SW 1271 (cell line): ENCODE measurements at places on chromosomes 11 and 22.

GRCh38 chr22:25352294-25352680 is 132.8 kb downstream of the CRYBB2 start:
- no peak for DNase-seq

DNA sequence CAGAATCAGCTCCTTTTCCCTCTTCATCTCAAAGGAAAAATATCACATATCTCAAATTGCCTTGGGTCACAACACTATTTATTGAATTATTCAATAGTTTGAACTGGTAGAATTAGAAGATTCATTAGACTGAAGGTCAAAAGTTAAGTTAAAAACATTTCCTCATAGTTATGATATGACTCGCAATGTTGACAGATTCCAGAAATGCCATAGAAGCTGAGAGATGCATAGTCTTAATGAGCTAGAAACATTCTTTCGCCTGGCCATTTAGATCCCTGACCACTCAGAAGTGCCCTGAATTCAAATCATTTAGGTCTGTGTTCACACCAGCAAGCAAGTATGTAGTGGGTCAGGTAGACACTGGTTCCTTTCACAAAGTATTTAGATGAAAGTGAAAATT is 44.4 kb downstream of the FAT3 start:
- no peak for DNase-seq

- peak; percentile 63 for DNase-seq
Observed at GRCh38 chr11:17384002-17384511, 4.4 kb downstream of the KCNJ11 start.

GRCh38 chr22:31881200-31881599 is 63.1 kb upstream of the YWHAH start:
- DNase-seq, result no peak

DNA sequence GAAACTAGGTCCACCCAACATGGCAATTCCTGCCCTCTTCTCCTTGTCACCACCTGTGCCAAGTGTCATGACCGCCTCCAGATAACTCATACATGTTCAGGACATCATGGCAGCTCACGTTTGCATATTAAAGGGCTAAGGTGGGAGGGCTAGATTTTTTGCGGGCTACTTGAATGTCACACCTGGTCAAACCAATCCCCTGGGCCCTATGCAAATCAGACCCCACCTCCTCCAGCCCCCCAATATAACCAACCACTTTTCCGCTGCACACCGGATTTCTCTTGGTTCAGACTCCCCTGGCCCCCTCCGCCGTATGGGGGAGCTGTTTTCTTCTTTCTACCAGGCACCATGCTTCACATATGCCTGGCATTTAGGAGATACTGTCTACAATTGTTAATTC is 12.6 kb downstream of the UPB1 start:
- DNase-seq, result no peak

- DNase-seq, result no peak
Observed at GRCh38 chr22:46246178-46246577, 3.9 kb downstream of the CDPF1 start.

DNA sequence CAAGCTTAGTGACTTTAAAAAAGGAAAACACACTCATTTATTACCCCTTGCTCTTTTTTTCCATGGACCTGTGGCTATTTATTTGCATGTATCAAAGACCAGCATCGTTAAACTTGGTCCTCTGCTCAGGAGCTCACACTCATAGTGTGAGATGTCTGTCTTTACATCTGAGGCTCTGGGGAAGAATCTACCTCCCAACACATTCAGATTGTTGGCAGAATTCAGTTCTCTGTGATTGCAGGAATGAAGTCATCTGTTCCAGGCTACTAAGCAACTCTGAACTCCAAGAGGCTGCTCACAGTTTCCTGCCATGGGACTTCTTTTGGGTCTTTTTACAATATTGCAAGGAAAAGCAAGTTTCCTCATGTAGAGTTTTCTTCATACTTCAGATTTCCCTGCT is 138.8 kb downstream of the LRRC4C start:
- DNase-seq, result no peak

- DNase-seq, result no peak
Observed at GRCh38 chr11:33291004-33291777, 34.0 kb downstream of the HIPK3 start.

DNA sequence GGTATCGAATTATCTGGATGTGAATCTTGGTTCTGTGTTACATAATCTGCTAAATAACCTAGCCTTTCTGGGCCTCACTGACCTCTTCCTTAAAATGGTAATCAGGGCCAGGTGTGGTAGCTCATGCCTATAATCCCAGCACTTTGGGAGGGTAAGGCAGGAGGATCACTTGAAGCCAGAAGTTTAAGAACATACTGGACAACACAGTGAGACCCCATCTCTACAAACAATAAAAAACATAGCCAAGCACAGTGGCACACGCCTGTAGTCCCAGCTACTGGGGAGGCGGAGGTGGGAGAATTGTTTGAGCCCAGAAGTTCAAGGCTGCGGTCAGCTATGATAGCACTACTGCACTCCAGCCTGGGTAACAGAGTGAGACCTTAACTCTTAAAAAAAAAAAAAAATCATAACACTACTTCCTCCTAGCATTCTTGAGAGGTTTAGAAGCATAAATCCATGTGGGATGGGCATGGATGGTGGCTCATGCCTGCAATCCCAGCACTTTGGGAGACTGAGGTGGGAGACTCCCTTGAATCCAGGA is 72.5 kb downstream of the C11orf65 start:
- no peak for DNase-seq

DNA sequence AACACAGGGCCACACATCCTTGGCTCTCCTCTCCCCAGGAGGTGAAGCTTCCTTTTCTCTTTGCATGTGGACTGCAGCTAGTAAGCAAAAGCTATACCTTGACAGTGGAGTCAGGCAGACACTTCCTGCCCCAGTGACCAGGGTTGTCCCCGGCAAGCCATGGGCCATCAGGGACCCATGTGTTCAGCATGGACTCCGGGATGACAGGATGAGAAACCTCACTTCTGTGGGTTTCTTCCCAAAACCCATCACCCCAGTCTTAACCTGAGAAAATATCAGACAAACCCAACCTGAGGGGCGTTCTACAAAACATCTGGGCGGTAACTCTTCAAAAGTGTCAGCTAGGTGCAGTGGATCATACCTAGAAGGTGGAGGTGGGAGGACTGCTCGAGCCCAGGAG is 40.2 kb downstream of the GNB1L start:
- no peak for DNase-seq

DNA sequence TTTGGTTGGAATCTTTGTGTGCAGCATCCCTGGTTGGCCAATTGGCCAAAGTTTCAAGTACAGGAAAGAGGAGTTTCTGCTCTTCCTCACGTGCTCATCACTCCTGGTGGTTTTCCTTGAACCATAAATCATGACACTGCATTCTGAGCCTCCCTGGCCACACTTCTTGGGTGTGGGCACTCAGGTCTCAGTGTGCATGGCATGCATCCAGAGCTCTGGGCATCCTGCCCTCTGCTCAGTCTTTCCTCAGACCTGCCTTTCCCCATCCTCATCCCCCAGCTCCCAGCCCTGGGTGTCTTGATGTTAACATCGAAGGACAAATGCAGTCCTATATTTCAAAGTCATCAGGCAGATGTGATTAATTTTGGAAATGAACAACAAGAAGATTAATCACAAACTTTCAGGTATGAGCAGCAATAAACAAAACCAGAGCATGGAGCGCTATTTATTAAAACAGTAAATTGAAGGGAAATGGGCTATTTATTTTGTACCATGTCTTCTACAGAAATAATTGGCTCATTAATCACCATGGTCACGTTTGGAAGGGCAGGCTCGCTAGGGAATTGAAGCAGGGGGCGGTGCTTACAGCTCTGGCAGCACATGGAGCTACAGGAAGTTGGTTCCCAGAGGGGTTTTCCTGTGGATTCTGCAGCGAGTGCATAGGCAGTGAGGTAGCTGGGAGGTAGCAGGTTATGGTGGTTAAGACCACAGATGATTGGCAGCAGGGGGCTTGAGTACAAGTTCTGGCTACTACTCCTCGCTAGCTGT is 89.6 kb downstream of the CSNK2A3 start:
- no peak for DNase-seq
